ENCODE measurements at places on chromosomes 7 and 10.

DNA sequence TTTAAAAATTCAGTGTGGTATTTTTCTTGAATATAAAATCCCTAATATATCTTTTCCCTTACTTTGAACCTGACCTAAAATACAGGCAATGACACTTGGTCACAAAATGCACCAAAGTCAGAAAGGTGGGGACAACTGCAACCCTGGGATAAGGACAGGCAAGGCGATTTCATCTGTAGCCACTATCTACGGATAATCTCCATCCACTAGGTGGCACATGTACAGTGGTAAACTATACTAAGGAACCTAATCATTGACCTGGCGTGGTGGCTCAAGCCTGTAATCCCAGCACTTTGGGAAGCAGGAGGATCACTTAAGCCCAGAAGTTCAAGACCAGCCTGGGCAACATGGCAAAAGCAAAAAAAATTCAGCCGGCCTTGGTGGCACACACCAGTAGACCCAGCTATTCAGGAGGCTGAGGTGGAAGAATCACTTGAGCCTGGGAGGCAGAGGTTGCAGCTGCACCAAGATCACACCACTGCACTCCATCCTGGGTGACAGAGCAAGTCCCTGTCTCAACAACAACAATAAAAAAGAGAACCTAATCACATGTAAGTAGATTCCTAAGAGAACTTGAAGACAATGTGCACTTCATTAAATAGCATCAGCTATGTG is 98.9 kb downstream of the KMT2C start:
- no peak for DNase-seq

DNA sequence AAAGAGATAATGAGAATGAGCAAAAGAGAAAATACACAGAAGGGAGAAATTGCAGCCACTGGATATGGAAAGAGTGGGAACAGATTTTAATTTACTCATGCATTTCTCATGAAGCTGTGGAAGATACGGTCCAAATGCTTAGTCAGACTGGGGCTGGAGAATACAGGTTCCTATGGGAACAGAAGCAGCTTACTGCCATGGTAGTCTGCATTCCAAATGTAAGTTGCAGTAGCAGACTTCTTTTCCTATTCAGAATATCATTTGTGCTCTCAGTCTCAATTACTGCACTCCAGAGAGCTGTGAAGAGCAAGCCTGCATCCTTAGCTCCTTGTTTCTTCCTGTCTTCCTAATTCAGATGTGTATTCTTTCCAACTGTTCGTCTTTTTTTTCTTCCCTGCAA is 190.8 kb upstream of the TMEM196 start:
- DNase-seq, result no peak

- DNase-seq, result no peak
Measured at GRCh38 chr7:14233868-14234369, 244.5 kb upstream of the ETV1 start.

GRCh38 chr10:14533295-14533694 is 202.6 kb upstream of the FRMD4A start:
- no peak for DNase-seq

GRCh38 chr10:34292194-34292565 is 522.9 kb downstream of the PARD3 start:
- DNase-seq, result no peak

DNA sequence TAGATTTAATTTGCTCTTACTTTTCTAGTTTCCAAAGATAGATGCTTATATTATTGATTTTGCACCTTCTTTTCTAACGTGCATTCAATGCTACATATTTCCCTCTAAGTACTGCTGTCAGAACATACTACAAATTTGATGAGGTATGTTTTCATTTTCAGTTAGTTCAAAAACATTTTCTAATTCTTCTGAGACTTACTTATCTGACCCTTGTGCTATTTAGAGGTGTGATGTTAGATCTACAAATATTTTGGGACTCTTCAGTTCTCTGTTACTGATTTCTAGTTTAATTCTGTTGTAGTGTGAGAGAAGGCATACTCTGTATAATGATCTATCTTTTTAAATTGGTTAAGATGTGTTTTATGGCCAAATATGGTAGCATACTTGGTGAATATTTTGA is 97.8 kb upstream of the TMEM168 start:
- no peak for DNase-seq

- DNase-seq, result no peak
Measured at GRCh38 chr10:50851884-50852671, 33.3 kb downstream of the A1CF start.
